ENCODE measurements at places on chromosomes 1 and 21.

DNA sequence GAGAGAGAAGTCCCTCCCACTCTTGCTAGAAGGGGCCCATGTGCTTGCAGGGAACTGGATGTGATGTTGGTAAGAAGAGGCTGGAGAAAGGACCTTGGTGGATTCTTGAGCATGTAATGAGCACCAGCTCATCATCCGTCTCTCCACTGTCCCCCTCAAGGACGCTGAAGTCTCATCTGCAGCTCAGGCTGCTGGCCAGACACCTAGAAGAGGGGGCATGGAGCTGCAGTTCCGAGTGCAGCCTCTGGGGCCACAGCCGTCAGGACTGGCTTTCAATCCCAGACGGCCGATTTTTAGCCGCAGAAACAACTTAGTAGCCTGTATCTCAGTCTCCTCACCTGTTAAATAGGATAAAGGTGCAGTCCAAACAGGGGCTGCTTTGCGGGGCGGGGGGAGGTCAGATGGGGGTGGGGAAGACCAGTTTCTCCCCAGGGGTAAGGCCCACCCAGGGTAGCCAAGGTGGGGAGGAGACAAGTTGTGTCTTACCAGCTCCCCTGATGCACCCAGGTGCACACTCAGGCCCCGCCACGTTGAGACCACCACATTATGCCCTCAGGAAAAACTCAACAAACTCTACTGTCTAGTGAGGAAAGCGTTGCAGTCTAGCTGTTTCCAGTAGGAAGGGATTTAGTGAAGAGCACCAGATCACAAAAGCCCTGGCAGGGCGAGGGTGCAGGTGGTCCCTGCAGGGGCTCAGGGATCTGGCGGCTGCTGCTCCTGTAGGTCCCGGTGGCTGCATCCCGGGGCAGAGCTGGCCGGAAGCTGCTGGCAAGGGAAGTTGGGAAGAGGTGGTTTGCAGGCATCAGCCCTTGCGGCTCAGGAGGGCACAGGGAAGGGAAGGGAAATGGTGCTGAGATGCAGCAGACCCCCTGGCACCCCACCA lies 29.5 kb downstream of the LDLRAP1 start:
- DNase-seq: peak; percentile 76

DNA sequence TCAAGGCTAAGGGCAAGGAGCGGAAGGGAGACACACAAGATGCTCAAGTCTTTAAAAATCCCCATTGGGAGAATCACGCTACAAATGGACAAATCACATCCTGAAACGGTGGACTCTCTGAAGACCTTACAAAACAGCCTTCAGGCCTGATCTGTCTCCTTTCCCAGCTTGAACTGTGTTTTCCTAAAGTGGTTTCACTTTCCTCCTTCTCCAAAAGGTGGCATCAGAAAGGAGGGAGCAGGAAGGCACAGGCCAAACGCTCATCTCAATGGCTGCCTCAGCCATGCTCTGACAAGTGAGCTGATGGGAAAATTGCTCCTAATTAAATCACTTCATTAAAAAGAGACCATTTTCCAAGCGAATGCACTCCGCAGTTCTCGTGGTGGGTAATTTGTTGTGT lies 47.7 kb downstream of the UTP25 start:
- peak; percentile 50 for DNase-seq

DNA sequence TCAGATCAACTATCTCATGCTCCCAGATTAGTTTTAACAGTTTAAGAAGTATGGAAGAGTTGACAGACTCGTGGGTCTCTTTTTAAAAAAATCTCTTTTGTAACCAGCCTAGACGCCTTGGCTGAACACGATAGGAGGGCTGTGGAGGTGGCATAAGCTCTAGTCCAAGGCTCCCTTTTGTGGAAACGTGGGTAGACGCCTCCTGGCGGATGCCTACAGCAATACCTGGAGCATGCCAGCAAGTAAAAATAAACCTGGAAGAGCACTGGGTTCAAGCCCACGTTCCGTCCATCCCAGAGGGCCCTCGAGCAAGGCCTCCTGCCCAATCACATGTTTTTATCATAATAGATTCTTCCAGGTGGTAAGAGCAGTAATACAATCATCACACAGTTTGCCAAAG lies 87.9 kb downstream of the RGS7 start:
- DNase-seq: no peak

DNA sequence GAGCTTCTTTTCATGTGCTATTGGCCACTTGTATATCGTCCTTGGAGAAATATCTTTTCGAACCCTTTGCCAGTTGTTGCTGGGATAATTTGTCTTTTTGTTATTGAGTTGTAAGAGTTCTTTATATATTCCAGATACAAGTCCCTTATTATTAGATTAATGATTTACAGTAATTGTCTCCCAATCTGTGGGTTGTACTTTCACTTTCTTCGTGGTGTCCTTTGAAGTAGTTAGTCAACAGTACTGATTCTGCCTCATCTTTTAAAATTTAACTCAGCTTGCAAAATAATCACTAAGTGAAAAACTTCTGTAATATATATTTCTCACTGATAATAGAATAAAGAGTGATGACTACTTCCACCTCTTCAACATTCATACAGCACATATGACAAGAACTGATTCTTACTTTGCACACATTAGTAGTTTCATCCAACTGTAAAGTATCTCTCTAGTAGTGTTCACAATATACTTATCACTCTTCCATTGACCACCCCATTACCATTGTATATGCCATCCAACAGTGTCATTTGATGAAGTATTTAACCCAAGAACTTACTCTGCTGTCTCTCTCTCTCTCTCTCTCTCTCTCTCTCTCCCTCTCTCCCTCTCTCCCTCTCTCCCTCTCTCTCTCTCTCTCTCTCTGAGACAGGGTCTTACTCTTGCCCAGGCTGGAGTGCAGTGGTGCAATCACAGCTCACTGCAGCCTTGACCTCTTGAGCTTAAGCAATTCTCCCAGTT lies 104.2 kb upstream of the DMRTA2 start:
- no peak for DNase-seq

DNA sequence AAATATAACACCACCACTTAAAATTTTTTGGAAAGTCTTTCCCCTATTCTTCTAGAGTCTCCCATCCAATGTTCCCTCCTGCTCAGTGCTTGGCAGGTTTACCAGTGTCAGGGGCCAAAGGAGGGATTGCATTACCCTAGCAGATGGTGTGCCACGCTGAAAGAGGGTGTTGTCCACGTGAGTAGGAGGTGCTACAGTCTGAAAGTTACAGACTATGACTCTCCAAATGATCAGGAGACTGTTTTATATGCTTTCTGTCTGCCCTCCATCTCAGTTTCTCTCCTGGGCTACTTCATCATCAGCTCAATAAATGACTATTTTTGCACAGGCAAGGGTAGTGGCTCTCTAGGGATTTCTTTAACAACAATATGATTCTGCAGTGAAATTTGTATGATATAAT lies 31.3 kb upstream of the ANGPTL7 start:
- no peak for DNase-seq

DNA sequence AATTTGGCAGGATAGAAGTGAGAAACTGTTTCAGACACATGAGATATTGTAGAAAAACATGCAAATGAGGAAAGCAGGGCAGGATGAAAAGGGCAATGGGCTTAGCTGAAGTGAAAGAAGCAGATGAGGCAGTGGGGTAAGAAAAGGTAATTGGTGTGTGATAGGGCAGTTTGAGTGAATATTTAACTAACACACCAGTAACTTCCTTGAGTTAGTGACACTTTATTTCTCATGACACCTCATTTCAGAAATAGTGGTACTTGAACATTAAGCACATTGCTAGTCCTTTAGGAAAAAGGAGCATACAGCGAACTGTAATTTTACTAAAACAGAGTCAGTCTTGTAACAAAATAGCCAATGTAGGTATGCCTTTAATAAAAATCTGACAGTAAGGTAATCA lies 415.0 kb downstream of the DPYD start:
- no peak for DNase-seq

GRCh38 chr1:231160895-231161666 lies 777 bp upstream of the TRIM67 start:
- no peak for DNase-seq

DNA sequence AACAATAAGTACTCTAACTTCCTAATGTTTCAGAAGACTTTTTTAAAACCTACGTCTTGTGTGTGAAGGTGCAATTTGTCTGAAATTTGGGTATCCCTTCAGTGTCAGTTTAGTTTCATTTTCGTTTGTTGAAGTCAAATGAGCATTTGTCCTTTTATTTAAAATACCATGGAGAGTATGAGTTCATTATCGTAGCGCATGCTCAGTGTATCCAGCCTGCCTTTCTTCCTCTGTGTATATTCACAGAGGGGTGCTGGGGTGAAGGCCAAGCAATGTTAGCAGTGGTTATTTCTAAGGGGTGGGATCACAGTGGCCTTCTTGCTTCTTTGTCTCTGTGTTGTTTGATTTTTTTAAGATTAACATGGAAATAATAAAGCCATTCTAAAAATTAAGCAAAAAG lies 43.2 kb downstream of the CNN3 start:
- no peak for DNase-seq

DNA sequence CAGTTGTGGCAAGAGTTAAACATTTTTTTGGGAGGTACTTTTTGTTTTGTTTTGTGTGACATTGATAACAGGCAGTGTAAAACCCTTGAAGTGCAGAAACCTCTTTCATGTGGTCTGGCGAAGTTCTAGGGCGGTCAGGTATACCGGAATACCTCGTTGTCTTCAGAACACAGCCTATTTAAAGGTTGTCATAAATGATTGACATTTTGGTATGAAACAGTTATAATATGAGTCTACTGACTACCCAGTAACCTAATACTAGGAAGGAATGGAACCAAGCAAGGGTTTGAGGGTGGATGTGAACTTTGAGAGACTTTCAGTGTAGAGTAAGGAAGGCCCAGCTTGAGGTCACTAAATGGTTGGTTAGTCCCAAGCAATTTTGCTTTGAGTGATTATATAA lies 40.5 kb downstream of the PATJ start:
- no peak for DNase-seq

DNA sequence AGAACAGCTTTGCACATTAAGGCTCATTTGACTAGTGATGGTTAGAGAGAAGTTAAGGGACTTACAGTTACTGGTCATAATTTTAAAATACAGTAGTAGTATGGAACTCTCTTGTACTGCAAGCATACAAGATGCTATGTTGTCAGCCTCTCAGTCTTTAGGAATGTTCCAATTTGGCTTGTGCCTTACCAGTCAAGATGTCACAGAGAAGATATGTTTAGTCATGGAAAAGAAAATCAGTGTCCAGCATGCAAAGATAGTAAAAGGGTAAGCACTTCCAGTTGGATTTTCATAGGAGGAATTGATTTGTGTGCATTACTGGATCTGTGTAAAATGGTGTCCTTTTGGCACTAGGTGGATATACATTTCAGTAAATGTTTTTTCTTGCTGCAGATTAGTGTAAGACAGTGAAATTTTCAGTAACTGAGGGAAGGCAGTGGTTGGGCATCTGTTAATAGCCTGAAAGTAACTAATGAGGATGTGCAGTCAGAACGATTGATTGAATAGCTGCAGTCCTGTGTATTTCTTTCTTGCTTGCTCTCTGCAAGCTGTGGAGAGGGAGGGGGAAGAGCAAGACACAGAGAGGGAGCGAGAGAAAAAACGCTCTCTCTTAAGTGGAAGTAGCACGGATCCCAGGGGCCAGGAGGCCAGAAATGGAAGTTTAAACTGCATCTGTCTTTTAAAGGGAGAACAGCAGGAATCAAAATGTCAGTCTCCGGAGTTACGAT lies 108.2 kb downstream of the CLEC20A start:
- DNase-seq: no peak

DNA sequence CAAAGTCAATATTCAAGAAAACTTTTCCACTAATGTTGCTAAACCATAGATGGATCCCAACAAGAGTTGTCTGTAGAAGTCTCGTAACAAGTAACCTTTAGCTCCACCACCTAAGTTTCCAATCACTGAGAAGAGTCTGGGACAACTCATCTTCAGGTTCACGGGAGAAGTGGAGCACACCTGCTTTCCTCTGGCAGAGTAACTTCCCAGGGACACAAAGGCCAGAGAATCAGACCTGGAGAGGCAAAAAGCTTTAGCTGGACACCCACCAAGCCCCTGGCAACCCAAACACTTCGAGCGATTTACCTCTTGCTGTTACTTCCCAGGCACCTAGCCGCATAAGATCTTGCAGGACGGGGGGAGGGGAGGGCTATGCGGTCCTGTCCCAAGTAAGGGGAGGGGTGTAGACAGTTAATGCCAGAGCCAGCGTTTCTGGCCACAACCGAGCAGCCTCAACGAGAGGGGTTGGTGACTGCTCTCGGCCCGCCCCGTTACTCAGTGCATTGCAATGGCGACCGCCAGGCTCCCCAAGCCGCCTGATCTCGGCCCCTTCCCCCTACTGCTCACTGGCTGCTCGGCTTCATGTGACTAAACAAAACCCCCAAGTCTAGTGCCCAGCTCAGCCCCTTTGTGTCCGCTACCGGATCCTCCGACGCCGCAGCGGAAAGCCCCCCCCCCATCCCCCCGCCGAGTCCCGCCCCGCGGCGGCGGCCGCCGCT lies 709 bp downstream of the ZNF644 start:
- peak; percentile 68 for DNase-seq

DNA sequence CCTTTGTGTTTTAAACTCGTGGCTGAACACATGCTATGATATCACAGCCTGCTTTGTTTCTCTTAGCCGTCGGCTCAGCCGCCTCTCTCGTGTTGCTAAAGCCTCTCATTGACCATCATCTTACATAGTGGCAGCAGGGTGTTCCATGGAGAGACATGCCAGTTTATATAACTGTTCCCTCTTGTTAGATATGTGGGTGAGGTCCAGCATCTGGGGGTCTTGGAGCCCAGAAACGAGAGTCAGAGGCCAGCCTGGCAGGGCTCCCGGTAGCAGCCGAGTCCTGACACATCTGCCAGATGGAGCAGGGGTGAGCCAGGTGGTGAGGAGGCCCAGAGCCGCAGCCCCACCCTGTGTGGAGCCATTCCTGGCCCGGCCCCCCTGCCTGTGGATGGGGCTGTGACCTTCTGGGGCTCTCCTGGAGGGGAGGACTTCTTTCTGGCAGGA lies 11.9 kb downstream of the PODN start:
- DNase-seq: no peak

DNA sequence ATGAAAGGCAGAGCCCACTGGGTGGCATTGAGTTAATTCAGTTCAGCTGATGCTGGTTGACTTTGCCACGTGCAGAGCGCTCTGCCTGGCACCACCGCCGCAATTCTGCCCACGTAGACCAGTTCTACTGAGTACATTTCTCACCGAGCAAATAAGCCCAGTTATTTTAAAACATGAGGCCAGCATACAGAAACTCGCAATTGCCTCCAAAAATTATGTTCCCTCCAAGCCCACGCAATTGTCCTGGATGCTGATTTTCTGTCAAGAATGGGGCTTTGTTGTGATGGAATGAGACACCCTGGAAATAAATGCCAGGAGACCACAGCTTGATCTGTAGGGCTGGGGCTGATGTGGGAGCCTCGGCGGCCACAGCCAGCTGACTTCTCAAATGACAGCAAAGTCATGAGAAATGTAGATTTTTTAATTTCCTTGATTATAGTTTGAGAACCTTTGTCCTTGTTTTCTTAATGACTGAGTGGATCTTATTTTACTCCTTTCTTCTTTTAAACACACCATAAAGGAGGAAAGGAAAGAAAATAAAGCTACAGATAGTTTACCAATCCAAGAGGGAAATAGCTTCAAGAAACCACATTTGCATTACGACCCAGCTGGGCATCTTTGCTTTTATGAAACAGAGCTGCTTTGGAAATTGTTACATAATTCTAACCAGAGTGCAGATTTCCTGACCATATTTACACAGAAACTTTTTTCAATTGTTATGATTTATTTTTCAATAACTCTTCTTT lies 11.6 kb upstream of the PARP1 start:
- no peak for DNase-seq

Measured in urothelium cell line (cell line).